ENCODE measurements at places on chromosomes 1 and 21. TPM values are rescaled to one million over a fixed set of nuclear protein-coding genes. Genes with fewer than 3 reads are reported as not detected.

DNA sequence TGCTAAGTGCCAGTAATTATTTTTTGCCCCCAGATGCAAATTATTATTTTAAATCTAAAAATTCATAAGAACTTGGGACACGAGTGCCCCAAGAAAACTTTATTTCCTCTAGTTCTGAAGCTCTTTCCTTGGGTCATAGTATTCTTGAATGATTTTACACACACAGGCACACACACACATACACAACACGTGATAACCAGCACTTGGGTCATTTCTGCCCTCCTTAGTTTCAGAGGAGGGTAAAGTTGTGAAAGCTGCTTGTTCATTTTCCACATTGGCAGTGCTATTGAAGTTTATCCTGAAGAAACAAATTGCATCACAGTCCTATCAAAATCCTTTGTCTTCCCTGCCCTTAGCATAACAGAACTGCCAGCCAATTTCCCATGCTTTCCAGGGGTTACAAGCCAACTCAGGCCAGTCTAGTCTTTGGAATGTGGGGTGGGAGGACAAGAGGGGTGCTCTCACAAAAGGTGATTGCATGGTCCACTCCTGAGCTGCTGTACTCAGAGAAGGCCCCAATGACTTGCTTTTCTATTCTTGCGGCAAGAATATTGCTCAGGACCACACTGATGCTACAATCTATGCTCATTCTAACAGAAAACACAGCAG, 98.5 kb upstream of the POGK start:
- DNase-seq = no peak

DNA sequence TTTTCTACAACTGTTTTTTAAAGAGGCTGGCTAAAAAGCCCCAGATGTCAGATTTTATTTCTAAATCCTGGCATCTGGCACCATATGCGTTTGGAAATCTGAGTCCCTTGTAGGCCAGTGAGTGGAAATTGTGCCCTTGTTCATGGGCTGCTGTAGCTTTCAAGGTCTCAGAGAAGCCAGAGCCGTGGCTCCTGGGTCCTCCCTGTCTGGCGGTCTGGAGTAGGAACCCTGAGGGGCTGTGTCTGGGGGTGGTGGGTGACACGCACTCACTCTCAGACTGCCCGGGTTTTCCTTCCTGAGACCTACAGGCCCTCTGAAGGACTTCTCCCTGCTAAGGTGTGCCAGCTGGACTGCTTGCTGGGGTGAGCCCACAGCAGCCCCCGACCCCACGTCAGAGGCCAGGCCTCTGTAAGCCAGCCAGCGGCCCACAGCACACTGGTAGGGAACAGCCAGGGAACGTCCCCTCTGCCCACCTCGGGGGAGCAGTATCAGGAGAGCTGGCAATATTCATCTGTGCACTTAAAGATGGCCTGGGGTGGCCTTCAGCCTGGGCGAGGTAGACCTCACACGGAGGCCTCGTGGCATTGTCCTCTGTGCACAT, 151.5 kb downstream of the PEX14 start:
- peak; percentile 17 for DNase-seq

GRCh38 chr1:27621051-27621920, 13.7 kb downstream of the FGR start:
- DNase-seq = no peak

GRCh38 chr1:210596641-210597040, 267.9 kb downstream of the HHAT start:
- no peak for DNase-seq

GRCh38 chr1:6245869-6246496, 2.0 kb downstream of the HES3 start:
- no peak for DNase-seq

Gene ITGB3BP
- total RNA-seq = 12.0 TPM

GRCh38 chr1:204714194-204714860, 28.8 kb upstream of the LRRN2 start:
- DNase-seq = no peak

- DNase-seq = peak; percentile 88
These were observed 8.0 kb upstream of the PKP1 start for GRCh38 chr1:201275253-201275666.

- no peak for DNase-seq
These were observed 83.3 kb upstream of the COL24A1 start for GRCh38 chr1:86239894-86240293.

GRCh38 chr1:81128079-81128478, 672.7 kb upstream of the ADGRL2 start:
- no peak for DNase-seq

GRCh38 chr1:37776946-37777516, 12.1 kb upstream of the EPHA10 start:
- no peak for DNase-seq

Gene MMEL1
- not detected for total RNA-seq

Gene SEMA4A
- 0.69 TPM for total RNA-seq

GRCh38 chr1:151838222-151839081, 1.2 kb downstream of the C2CD4D start:
- DNase-seq = peak; percentile 54

DNA sequence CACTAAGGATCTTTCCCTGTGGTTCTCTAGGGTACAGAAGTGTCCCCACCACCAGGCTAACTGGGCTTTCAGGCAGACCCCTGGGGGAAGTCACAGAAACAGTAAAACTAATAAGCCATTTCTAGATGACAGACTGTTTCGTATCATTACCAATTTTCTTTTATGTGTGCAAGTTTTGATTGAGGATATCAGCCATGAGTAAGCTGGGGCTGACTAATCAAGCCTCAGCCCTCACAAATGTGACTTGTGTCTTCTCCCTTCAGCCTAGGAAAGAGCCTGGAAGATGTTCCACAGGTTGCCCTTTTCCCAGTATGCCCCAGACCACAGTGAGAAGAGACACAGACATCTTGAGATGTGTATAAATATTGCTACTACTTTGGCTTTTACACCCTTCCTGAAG, 10.5 kb downstream of the PTGFRN start:
- no peak for DNase-seq

Gene OR2T35
- total RNA-seq = not detected

- no peak for DNase-seq
These were observed 203.2 kb downstream of the APP start for GRCh38 chr21:25967181-25967900.

GRCh38 chr21:38806942-38807284, 1.2 kb downstream of the ETS2 start:
- no peak for DNase-seq

GRCh38 chr1:54806931-54807611, 5.9 kb upstream of the TTC22 start:
- DNase-seq = no peak

DNA sequence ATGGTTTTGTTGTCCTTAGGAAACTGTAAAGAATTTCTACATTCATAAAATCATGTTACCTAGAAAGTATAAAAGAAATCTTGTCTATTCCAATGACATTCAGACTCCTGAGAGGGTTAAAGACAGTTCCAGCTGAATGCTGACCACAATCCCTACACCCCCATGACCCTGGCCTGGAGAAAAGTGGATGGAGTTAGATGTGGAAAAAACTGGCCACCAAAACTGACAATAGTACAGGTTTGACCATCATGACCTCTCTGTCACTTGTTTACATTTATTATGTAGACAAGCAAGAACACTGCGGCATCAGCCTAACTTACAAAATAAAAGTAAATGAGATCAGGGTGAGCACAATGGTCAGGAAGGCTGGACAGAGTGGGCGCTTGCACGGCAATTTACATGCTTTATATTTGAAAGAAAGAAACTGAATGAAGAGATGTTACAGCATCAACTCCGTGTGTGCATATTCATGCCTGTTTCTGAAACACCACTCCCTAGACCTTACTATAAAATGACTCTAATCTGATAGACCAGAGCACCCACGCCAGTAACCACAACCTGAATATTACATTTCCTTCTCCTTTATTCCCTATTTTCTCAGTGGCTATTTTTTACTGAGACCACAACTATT, 116.0 kb downstream of the ESRRG start:
- DNase-seq = no peak

Gene PLCH2
- 0.25 TPM for total RNA-seq

GRCh38 chr1:157247005-157247763, 109.0 kb upstream of the ETV3 start:
- no peak for DNase-seq

DNA sequence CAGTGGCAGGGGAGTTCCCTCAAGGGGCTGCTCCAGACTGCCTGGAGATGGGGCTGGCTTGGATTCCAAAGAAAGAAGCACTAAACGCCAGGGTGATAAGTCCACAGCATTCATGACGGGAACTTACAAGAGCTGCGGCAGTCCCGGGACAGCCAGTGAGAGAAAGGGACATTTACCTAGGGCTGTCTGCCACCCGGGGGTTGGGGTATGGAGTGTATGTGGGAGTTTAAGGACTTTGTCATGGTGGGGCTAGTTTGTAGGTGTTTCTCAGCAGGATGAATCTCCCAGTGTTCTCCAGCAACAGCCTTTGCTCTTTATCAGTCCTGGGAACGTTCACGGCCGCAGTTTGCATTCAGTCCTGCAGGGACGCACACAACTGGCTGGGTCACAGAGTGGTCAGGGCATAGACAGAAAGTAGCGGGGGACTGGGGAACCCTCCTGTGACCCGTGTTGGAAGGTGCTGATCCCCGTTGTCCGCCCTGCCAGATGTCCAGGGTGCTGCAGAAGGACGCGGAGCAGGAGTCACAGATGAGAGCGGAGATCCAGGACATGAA, 41.4 kb upstream of the HMGN1 start:
- DNase-seq = peak; percentile 35

DNA sequence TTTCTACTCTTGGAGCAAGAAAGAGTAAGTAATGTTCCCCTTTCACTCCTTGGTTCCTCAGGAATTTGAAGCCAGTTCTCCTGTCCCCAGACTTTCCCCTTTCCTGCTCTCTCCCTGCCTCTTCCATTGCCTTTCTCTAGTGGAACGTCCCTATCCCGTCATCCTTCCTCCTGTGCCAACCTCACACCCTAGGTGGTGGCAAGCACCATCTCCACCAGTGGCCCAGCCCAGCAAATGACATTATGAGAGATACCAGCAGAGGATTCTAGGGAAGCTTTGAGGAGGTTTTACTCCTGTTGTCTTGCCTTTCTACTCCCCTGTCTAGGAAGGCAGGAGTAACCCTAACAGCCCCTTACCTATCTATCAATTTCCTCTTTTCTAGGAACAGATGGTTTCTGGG, 8.1 kb upstream of the TACSTD2 start:
- no peak for DNase-seq

- no peak for DNase-seq
These were observed 54.1 kb downstream of the CHD5 start for GRCh38 chr1:6126028-6126427.

DNA sequence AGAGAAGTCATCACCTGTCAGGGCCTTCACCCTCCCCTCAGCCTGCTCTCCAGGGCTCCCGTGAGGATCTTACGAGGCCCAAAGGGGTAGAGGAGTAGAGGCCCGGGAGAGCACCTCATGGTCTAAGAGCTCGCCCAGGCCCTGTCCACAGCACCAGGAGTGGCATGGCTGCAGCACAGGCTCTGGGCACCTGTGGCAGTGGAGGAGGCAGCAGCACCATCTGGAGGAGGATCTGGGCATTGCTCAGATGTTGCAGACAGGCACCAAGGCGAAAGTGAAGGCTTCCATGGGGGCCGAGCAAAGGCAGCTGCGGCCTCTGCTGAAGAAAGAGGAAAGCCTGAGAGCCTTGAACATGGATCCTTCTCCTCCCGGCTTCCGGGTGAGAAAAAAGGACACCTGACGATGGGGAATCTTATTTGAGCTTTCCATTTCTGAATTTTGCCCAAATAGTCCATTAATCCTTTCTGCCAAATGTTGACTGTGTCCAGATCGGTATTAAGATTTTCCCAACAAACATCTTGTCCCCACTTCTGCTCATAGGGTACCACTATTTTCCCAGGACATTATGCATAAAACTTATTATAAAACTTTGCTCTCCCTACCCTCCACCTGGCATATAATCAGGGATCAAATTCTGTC, 604.7 kb downstream of the PTPRC start:
- DNase-seq = peak; percentile 45

DNA sequence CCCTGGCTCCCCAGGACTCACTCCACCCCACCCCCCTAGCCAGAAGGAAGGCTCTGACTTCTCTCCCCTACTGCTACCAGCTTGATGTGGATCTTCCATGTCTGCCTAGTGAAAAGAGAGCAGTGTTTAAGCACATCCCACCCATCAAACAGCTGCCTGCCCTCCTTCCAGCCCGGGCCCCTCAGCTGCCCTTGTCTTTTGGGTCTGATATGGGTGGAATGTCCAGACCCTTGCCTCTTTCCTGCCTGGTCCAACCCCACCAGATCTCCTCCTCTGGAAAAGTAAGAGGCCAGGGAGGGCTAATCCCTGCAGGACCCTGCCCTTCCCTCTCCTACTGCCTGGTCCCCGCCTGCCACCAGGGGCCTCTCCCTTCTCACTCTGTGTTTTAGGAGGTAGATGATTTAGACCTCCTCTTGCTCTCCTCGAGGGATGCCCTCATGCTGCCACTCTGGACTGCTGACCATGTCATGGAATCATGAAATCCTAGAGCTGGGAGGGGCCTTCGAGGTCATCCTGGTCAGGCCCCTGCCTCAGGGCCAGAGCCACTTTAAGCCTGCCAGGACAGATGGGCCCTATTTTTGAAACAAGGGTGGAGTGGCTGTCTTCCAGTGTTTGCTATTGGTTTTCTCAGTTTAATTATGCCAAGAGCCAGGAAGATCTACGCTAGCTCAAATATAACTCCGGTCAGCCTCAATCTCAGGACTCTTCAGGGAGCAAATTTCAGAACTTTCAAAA, 15.8 kb upstream of the HSPG2 start:
- DNase-seq = no peak

DNA sequence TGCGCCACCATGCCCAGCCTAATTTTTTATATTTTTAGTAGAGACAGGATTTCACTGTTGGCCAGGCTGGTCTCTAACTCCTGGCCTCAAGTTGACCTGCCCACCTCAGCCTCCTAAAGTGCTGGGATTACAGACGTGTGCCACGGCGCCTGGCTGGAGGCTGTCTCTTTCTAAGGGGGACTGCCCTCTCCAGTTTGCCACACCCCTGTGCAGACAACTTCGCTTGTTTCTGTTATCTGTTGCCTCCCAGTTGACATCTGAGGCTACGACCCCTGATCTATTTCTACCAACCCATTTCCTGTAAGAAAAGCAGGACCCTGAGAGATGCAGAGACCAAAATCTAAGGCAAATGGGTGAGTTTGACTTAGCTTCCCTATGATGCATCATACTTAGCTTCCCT, 24.0 kb upstream of the VASH2 start:
- DNase-seq = no peak

Gene ASPM
- 0.40 TPM for total RNA-seq

Gene AVPR1B
- not detected for total RNA-seq

- DNase-seq = no peak
These were observed 16.5 kb downstream of the TADA1 start for GRCh38 chr1:166859597-166859996.
